Hepatocyte (in vitro differentiated cells): ENCODE measurements at places on chromosomes 5 and 9.
A peak's percentile ranks its signal among the peaks of the same experiment; 100 is the strongest.

GRCh38 chr5:153573326-153574033 is 83.0 kb downstream of the GRIA1 start:
- DNase-seq = no peak

DNA sequence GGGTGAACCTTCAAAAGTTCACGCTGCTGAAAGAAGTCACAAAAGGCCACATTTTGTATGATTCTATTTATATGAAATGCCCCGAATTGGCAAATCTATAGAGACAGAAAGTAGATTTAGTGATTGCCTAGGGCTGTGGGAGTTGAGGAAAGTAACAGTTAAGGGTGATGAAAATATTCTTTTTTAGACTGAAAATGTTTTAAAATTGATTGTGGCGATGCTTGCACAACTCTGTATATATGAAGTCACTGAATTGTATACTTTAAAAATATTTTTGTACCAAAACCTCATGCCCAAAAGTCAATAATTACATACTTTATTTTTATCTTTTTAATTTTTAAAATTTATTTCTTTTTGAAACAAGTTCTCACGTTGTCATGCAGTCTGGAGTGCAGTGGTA is 30.3 kb downstream of the HSPA4 start:
- DNase-seq = no peak

DNA sequence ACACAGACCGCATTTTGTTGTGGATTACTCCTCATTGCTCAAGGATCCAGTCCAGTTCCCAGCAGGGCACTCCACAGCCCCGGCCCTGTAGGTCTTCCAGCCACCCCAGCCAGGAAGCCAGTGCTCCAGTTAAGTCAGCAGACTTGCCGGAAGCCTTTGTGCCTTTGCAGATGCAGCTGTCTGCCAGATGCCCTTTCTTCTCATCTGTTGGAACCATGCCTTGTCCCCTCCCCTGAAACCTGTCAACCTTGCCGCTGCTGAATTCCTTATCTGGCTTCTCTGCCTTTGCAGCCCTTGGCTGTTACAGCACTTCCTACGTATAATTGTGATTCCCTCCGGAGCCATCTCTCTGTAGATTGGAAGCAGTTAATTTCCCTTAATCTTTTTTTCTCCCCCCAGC is 28.4 kb downstream of the PSAT1 start:
- peak; percentile 51 for DNase-seq

DNA sequence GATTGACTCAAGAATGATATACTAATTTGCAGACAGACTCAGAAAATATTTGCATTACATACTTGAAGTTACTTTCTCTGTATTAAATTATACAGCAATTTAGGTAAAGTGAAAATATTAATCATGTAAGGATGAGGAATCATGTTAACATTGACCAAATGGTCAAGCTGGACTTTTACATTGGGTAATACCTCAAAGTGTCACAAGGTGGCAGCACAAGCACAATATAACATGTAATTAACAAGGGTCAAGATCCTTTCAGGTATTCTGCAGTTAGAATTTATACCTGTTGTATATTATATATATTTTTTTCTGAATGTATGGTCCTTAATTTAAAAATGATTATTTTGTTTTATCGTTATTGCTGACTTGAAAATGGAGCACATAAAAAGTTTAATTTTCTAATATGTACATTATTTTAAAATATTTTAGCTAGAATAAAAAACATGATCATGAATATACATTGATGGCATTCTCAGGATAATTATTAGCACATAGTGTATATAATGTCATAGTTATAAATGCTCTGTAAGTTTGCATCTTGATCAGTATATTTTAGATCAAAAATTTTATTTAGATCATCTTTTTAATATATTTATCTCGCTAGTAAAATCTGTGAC is 8.6 kb downstream of the HAPLN1 start:
- DNase-seq = peak; percentile 74

GRCh38 chr5:10434392-10434791 is 7.3 kb upstream of the ROPN1L start:
- no peak for DNase-seq

- no peak for DNase-seq
These were observed 407.4 kb downstream of the HCN1 start for GRCh38 chr5:45288746-45289145.

DNA sequence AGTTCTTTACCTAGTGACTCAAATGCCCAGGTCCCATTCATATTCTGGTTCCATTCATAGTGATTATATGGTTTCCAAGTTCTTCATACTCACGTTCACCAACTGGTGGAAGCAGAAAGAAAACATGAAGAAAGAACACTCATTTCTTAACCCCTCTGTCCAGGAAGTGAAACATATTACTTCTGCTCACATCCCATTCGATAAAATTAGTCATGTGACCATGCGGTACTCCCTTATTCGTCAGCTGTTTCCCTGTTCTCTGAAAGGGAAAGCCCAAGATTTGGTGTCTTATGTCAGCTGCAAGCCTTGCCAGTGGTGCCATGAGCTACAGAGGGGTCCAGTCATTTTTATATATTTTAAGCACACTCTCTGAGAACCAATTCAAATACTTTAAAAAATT is 387.0 kb upstream of the DMAC1 start:
- no peak for DNase-seq

DNA sequence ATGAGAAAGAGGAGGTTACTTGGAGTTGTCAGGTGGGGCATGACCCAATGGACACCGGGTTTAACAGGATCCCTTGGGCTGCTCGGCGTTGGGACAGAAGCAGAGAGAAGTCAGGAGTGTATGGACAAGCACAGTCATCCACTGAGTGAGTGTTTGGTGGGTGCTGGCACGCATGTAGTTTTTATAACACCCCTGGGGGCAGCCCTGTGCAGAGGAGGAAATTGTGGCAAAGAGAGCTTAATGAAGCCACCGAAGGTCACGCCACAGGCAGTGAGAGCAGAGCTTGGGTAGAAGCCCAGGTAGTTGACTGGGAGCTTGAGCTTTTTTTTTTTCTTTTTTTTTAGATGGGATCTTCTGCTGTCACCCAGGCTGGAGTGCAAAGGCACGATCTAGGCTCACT is 43.2 kb upstream of the IER5L start:
- no peak for DNase-seq

DNA sequence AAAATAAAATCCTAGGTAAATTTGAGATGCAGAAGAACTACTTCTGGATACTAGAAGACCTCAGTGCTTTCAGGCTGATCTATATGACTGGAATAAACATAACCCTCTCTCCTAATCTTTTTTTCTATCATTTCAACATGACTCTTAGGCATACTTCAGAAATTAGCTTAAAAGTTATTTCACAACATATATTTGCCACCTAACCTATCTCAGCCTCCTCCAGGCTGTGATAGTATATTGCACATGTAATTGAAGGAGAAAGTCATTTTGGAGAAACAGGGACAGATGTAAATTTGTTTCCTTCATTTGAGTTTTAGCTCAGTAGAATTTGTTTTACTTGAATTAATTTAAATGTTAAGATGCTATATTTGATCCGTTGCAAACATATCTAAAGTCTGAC is 1932.3 kb upstream of the CDH6 start:
- DNase-seq = no peak

GRCh38 chr5:53481159-53481886 is 894 bp downstream of the FST start:
- DNase-seq = no peak

GRCh38 chr5:113875096-113875495 is 361.6 kb downstream of the YTHDC2 start:
- no peak for DNase-seq

DNA sequence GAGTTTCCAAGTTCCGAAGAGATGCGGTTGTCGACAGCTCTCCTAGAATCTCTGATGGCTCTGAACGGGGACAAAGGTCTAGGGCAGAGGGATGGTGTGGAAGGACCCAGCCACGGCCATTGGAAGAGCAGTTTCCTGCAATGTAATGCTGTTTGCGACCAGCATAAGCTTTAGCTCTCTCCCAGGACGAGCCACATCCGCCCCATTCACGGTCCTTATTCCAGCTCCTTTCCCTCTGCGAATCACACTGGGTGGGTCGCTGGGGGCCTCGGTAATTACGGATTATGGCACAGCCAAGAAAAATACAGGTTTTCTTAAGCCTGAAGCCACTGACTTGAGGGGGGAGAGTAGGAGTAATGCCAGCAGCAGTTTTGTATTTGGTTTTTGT is 22.7 kb downstream of the ANXA2R start:
- peak; percentile 54 for DNase-seq

GRCh38 chr5:60883229-60883628 is 39.2 kb upstream of the ELOVL7 start:
- DNase-seq = peak; percentile 10

GRCh38 chr9:129459547-129460322 is 161.2 kb downstream of the C9orf50 start:
- DNase-seq = no peak

GRCh38 chr5:115686051-115686737 is 60.4 kb upstream of the TMED7 start:
- peak; percentile 13 for DNase-seq

GRCh38 chr9:136711751-136712689 is at the start of gene DIPK1B:
TSS of gene DIPK1B (plus strand) at chr9:136712572. CDS start at chr9:136712666, 94 bp downstream.
- peak; percentile 75 for DNase-seq

DNA sequence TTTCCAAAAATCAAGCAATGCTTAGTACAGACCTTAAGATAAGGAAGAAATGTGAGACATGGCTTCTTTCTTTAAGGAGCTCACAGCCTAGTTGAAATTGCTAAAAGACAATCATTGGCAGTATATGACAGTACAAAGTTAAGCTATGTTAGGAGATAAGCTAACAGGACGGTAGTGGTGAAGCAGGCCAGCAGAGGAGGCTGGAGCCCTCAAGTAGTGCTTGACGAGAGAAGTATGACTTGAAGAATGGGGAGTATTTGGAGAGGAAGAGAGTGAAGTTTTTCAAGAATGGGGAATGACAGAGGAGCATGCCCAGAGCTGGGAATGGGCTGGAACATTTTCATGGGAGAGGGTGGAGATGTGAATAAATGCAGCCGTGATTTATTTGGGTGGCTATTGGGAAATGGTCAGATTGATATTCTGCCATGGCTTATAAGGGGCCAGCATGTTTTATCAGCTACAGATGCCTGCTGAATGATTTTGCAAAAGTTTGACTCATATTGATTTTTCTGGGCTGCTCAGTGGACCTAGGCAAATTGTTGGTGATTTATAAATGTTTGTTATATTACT is 43.7 kb downstream of the LURAP1L start:
- DNase-seq = peak; percentile 55

DNA sequence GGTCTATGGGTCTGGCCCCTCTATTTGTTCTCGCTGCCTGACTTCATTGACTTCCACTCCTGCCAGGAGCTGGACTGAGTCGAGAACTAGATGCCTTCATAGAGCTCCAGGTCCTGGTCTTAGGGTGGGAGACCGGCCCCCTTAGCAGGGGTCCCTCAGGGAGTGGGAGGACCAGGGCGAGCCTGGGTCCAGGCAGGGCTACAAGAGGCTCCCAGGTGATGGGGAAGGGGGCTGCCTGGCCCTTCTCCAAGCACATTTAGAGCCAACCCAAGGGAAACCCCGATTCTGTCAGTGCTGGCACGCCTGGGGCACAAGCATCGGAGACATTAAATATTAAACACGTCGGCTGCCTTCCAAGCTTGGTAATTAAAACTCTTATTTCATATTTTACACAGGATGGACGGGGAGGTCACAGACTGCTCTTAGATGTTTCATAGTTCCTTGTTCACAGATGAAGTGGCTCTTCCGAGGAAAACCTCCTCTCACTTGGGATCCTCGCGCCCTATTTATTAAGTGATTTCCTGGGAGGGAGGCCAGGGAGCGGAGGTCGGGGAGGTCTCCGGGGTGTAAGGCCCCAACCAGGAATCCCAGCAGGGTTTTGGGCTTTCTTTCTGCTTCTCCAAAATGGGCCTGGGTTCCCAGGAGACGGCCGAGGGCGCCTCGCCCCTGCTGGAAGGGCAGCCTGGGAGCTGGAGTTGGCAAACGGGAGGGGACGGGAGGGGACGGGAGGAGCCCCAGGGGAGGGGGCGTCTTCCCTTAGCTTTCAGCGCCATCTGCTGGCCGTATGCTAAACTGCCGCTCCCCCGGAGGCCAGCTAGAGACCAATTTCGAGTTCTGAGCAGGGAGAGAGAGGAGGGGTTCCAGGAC is 23.4 kb upstream of the ZBTB43 start:
- DNase-seq = peak; percentile 90

DNA sequence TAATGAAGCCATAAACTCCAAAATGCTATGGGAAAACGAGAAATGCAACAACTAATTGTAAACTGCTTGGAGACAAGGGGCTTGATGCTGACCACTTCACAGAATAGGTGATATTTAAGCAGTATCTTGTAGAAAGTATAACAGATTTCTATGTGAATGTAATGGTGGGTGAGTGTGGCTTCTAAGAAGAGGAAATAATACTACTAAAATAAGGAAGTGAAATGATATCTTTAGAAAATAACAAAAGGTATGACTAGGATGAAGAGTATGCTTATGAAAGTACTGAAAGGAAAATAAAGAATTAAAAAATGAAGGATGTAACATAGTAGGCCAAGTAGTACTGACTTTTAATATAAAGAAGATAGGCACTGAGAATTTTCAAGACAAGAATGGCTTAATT is 94.2 kb downstream of the AGTPBP1 start:
- DNase-seq = no peak

- peak; percentile 71 for DNase-seq
These were observed 15.3 kb upstream of the GRXCR2 start for GRCh38 chr5:145887976-145888574.

- no peak for DNase-seq
These were observed 73.3 kb downstream of the FCHO2 start for GRCh38 chr5:73028991-73029595.

GRCh38 chr9:94173632-94174031 is 85.5 kb upstream of the ZNF169 start:
- DNase-seq = no peak

DNA sequence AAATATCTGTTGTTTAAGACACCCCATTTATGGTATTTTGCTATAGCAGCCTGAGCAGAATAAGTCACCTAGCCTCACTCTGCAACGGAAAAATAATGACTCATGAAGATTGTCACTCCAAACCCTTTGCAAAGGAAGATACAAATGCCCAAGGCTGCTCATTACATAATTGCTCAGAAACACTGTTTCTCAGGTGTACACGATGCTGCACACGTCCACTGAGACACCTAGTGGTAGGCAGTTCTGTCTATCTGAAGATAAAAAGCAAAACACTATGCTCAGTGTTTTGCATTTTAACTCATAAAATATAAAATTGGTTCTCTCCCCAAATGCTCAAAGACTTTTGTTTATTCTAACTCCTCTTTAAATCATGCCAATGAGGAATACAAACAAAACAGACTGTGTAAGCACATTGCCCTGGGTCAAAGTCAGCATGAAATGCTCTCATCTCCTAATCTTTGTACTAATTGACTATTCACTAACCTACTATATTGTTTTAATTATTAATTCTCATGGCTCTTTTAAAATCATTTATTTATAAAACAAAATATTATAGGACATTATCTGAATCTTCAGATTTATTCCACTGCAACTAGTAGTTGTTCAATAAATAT is 7.7 kb upstream of the TSLP start:
- peak; percentile 58 for DNase-seq

DNA sequence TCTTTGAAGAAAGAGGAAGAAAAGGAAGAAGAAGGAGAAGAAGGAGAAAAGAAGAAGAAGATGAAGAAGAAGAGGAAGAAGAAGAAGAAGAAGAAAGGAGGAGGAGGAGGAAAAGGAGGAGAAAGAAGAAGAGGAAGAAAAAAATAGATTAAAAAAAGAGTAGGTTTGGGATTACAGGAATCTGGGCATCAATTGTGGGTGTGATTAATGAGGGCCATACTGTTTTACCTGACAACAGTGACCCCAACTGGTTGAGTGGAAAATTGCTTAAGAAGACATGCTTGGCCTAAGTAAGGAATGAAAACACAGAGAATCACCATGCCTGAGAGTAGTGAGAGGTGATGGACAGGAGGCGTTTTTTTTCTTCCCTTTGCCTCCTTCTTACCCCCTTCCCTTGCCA is 114.6 kb downstream of the FAM170A start:
- peak; percentile 64 for DNase-seq
